Activated naive CD8-positive, alpha-beta T cell treated with anti-CD3 and anti-CD28 coated beads for 36 hours (primary cell): ENCODE measurements at places on chromosomes 6 and 20. TPM values are rescaled to one million over a fixed set of nuclear protein-coding genes. Genes with fewer than 3 reads are reported as not detected.
A peak's percentile ranks its signal among the peaks of the same experiment; 100 is the strongest.

The TRIM31 gene
- not detected for total RNA-seq

The ZBP1 gene
- total RNA-seq: 0.68 TPM

The MMP24 gene
- total RNA-seq: not detected

The APOM gene
- 5.7 TPM for total RNA-seq

The TIAM2 gene
- 2.5 TPM for total RNA-seq

The KHDC1L gene
- total RNA-seq: not detected

The UBE2J1 gene
- 28.8 TPM for total RNA-seq

The MGME1 gene
- total RNA-seq: 30.1 TPM

The SPATA25 gene
- 0.90 TPM for total RNA-seq

The C20orf144 gene
- total RNA-seq: 0.10 TPM

DNA sequence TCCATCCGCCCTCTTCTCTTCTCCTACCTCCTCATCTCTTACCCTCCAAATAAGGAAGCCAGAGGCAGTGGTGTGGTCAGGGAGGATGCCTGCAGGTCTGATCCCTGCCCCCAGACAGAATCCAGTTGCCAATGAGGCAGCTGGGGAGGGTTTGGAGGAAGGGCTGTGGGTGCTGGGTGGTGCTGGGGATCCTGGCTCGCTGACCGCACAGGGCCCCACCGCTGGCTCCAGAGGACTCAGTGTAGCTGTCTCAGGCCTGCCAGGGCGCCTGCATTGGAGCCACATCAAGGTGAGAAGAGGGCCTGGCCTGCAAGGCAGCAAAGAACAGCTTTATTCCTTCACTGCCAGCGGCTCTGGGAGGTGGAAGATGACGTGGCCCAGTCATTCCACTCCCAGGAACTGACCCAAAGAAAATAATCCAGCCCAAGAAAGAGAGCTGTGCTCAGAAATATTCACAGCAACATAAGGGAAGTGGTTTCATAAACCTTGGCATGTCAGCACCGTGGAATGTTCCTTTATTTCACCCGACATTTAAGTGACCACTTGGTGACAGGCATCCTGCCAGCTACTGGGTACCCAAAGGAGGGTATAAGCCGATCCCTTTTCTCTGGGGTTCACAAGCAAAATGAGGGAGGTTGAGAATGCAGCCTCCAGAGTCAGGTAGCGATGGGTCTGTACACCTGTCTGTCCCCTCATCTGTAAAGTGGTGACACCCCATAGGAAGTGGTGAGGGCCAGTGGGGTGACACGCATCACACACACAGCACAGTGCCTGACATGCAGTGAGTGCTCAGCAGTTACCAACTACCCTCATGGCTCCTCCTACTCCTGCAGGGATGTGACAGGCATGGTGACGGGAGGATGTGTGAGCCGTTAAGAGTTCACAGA, 125.1 kb downstream of the SNX5 start:
- DNase-seq: no peak

GRCh38 chr6:15089569-15090144, 156.2 kb upstream of the JARID2 start:
- DNase-seq: no peak

DNA sequence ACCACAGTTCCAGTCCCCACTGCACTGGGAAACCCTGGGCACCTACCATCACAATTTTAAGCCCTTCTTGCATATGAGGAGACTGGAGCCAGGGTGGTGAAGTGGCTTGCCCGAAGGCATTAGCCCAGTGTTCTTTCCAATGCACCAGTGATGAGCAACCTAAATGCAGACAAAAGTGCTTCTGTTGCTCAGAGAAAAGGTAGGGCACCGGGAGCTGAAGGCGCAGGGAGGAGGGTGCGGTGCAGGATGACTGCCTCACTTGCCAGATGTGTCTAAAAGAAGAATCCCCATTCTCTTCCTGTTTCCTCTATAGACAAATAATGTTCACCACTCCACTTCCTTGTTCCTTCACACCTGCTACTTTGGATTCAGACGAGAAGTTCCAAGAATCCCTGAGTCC, 86.5 kb downstream of the QRSL1 start:
- no peak for DNase-seq

- no peak for DNase-seq
These were observed 233.0 kb upstream of the JAG1 start for GRCh38 chr20:10906834-10907233.

- no peak for DNase-seq
These were observed 283.9 kb downstream of the TBC1D7 start for GRCh38 chr6:13044390-13044789.

- no peak for DNase-seq
These were observed 84.7 kb downstream of the PHACTR3 start for GRCh38 chr20:59688999-59689398.

GRCh38 chr6:166786704-166787293, 159.7 kb upstream of the RPS6KA2 start:
- DNase-seq: no peak

DNA sequence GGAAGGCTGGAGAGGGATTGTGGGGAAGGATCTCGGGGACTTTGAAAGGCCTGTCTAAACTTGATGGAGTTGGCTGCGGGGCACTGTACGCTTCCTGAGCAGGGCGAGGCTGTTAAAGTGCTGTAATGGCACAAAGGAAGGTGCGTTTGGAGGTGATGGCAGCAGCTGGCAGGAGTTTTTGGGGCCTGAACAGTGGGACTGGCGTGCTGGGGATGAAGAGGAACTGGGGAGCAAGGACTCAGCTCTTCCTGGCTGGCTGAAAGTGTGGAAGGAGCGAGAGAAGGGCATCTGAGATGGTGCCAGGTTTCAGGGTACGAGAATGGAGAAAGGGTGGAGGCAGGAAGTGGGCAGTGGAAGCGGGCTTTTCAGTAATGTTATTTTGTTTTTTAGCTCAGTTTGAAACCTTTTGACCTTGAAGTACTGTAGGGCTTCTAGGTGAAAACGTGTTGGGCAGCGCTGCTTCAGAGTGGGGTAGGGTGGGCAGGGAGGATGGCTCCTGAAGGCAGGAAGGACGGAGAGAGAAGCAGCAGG, 8.0 kb downstream of the TMEM181 start:
- DNase-seq: no peak

DNA sequence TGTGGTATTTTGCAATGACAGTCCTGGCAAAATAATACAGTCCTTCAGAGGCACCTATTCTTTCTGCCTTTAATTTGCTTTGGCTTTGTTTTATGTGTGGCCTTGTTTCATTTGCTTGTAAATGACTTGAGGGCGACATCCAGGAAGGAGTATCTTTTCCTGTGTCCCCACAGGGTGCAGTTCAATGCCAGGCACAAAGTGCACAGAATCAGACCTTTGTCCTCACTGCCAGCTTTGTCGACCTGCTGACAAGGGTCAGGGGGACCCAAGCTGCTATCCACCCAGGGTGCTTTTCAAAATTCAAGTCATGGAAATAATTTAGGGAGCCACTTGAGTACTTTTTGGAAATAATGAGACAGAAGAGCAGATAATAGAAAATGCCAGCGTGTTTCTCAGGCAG, 37.0 kb upstream of the CDKN1A start:
- DNase-seq: no peak

- DNase-seq: no peak
These were observed 343.6 kb upstream of the JAG1 start for GRCh38 chr20:11017446-11017845.

DNA sequence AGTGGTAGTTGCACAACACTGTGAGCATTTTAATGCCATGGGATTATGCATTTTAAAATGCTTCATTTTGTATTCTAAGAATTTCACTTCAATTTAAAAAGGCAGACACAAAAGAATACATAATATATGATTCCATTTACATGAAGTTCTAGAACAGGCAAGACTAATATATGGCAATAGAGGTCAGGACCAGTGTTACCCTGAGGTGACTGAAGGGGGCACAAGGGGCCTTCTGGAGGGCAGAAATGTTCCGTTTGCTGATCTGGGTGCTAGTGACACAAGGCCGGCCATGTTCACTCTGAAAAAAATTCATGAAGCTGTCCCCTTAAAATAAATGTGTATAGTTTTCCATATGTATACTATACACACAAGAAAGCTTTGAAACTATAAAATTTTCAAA, 28.5 kb downstream of the TASP1 start:
- DNase-seq: peak; percentile 8

DNA sequence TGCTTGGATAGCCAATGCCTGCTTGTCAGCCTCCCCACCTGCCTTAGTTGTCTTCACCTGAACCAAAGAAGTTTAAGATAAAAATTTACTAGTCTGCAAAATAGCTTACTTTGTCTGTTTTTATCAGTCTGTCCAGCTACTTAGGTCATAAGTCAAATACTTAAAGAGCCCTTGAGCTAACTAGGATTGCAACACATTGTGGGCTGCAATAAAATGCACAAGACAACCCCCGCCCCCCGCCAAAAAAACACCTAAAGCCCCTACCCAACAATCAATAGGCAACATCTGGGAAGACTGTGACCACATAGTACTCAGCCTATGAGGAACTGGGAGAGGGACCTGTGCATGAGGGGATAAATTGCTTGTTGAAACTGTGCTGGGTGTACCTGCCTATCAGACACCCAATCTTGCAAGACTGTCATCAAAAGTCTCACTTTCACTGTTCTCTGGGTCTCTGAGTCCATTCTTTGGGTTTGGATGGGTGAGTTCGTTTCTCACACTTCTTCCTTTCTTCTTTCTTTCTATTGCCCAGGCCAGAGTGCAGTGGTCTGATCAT, 27.3 kb upstream of the ABCC10 start:
- no peak for DNase-seq

- DNase-seq: no peak
These were observed 35.7 kb upstream of the ARID1B start for GRCh38 chr6:156741287-156742073.

- peak; percentile 31 for DNase-seq
These were observed 78.0 kb downstream of the DLGAP4 start for GRCh38 chr20:36384022-36384619.

DNA sequence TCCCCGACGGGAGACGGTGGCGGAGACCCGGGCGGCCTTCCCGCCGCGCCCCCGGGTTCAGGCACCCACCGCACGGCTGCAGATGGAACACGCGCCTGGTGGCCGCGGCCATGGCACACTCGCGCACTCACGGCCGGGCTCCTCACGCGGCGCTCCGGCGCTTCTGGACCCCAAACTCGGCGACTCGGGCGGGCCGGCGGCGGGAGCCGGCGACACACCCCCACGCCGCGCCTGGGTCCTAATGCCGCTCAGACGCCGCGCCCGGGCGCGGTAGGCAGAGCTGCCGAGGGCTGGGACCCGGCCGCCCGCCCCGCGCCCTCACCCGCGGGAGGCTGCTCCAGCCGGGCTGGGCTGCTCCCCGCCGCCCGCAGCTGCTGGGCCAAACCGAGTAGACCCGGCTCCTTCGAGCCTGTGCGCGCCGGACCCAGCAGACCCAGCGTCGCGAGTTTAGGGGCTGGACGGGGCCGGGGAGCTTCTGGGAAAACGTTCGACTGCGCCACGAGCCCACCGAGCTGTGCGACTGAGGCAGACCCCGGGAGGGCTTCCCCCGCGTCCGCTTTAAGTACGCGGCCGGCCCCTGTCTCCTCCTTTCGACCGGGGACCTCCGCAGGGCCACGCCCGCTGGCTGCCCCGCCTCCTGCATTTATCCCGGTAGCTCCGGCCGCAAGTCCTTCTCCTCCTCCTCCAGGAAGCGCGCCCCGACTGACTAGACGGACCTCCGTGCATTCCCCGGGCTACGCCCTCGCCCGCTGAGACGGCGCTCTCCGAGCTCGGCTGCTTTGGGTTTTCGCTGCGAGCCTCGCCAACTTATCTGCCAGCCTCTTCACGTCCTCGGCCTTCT, at the start of gene SLC4A11:
TSS of gene SLC4A11 (minus strand) at position 165 of the 841 bp plus-strand sequence. CDS start at position 112, 53 bp downstream.
- DNase-seq: peak; percentile 59

- DNase-seq: no peak
These were observed 71.7 kb downstream of the SNX5 start for GRCh38 chr20:17896771-17897369.

GRCh38 chr20:46206992-46207549, 89.0 kb downstream of the CD40 start:
- no peak for DNase-seq

- DNase-seq: no peak
These were observed 12.3 kb downstream of the PMEPA1 start for GRCh38 chr20:57697543-57697942.

GRCh38 chr20:43820731-43821330, 93.8 kb upstream of the TOX2 start:
- no peak for DNase-seq
